ENCODE measurements at places on chromosomes 5 and 9.

DNA sequence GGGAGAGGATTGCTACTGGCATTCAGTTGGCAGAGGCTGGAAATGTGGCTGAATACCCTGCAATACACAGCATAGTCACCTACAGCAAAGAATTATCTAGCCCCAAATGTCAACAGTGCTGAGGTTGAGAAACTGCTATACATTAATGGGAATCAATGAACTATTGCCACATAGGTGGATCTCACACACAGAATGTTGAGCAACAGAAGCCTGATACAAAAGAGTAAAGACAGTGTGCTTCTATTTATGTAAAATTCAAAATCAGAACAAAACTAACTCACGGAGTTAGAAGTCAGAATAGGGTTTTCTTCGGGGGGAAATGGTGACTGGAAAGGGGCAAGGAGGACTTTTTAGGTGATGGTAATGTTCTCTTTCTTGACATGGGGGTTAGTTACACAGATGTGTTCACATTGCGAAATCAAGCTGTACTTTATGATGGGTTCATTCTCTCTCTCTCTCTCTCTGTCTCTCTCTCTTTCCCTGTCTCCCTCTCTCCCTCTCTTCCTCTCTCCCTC lies 45.7 kb upstream of the PANK3 start:
- no peak for DNase-seq

- DNase-seq: no peak
Measured at GRCh38 chr5:170769246-170769645, 14.3 kb upstream of the GABRP start.

GRCh38 chr5:161396171-161396570 lies 150.4 kb downstream of the GABRB2 start:
- no peak for DNase-seq

GRCh38 chr5:176173647-176174046 lies 64.6 kb upstream of the SIMC1 start:
- no peak for DNase-seq

DNA sequence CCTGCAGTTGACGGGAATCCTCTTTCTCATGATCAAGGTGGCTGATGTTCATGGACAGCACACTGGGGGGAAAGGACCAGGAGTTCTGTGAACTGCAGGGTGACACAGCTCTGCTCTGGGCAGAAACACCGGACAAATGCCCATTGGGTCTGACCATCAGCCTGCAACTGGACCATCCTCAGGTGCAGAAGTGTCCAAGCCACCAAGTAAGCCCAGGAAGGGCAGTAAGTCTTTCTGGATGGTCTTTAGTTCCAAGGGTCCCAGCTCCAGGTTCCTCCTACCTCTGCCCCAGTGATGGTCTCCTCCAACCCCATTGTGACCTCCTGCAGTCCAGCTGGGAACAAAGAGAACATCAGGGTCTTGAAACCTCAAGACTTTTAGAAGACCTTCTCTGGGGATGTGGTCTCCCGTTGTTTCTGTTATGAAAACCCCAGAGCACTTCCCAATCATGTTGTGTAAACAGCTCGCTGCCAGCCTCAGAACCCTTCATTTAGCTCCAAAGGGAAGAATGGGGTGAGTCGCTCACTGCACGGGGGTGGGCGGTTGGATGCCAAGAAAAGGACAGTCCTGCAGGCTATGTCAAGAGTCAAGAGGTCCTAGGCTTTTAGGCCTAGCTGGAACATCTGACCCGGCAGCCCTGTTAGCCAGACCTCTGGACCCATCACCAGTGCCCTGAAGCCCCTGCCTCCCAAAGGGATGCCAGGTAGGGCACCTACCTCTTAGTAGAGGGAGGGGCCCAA lies 41.8 kb upstream of the TCF7 start:
- no peak for DNase-seq

DNA sequence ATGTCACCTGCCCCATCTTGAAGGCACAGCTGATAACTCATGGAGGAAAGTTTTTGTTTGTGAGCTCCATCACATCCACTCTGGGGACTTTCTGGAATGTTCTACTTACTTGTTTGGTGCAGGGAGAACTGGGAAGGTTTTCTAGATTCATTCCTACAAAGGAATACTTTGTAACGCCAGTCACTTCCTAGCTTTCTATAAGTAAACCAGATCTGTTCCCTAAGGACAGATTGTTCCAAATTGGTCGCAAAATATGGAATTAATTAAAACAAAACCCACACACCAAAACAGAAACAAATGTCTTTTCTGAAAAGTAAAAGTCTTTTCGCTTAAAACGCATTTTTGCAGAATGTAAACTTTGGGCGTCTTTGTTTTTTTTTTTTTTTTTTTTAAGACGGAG lies 167.6 kb downstream of the PDZD2 start:
- DNase-seq: no peak

DNA sequence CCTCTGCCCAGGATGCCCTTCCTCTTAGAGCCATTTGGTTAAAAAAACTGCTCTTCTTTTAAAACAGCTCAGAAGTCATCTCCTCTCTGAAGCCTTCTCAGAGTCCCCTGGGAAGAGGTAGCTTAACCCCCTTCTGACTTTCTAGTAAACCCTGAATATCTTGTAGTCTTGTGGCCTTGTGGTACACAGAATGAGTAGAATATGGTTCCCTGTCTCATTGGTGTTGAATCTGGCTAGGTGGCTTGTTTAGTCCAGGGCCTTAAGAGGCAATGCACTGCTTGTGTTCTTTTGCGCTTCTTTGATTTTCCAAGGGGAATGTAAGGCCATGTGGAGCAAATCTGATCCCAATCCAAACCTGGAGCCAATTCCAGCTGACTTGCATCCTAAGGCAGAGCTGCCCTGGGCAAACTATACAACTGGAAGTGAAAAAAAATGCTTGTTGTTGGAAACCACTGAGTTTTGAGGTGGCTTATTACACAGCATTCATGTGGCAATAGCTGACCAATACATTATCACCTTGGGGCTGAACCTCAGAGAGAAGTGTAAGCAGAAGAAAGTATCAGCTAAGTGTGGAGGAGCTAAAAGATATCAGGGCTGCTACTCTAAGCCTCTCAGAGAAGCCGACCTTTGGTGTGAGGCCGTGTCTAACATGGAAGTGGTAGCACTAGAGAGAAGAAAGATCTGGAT lies 31.0 kb downstream of the ALG2 start:
- DNase-seq: no peak

DNA sequence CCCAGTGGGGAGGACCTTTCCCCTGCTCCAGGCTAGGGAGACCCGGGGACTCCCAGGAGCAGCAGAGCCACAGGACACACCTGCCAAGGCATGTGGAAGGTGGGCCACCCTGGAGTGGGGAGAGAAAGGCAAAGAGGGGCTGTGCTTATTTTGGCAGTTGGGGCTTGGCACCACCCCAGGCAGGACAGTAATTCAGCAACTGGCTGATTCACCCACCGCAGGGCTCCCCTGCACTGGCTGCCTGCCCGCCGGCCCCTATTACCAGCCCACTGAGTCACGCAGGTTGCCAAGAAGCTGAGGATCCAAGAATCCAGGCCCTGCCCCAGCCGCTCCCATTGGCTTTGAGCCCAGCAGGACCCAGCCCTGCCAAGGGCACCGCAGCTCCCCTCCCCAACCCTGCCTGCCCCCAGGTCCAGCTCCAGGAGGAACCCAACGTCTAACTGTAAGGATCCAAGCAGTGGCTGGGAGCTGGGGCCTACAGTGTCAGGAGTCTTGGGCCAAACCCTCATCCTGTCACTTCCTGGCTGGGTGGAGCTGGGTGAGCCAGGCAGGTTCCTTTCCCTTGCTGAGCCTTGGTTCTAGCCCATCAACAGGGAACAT lies 14.2 kb upstream of the RALGDS start:
- DNase-seq: peak; percentile 95

GRCh38 chr5:1278656-1279442 lies 16.0 kb downstream of the TERT start:
- DNase-seq: no peak

- DNase-seq: peak; percentile 57
Measured at GRCh38 chr5:33891788-33892619, at the start of gene ADAMTS12. TSS of gene ADAMTS12 (minus strand) at chr5:33891990. CDS start at chr5:33891856, 134 bp downstream.

GRCh38 chr5:131381777-131382176 lies 117.9 kb downstream of the CDC42SE2 start:
- no peak for DNase-seq

- no peak for DNase-seq
Measured at GRCh38 chr5:56142614-56143372, 90.3 kb downstream of the ANKRD55 start.

DNA sequence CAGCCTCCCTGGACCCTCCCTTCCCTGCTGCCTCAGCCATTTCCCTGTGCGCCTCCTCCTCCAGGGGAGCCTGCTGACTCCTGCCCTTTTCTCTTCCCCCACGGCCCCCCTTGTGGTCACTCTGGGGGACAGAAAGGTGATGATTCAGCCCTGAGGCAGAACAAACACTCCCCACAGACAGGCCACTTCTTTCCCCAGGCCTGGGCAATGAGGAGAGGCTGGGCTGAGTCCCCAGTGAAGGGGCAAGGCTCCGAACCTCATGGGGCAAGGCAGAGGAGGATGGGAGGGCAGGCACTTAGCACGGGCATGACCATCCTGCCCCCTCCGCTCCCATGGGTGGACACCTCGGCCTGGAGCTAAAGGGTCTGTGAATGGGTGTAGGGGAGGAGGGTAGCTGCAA lies 21.0 kb downstream of the CSF1R start:
- peak; percentile 45 for DNase-seq

- DNase-seq: peak; percentile 1
Measured at GRCh38 chr9:103037508-103038477, 42.7 kb downstream of the CYLC2 start.

DNA sequence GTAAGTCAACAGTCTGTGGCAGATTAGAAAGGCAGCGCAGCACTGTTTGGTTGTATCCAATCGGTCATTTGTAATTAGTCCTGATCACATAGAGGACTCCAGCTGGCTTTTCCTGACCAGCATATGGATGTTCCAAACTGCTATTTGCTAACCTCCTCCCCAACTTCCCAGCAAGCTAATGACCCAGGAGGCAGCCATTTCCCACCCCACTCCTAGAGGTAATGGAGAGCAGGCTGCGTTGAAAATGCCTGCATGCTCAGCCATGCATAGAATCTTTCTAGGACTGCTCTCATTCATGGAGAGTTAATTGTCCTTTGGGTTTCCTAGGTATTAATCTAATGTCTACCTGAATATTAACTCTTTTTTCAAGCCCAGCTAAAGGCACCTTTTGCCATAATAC lies 850.6 kb upstream of the WWC1 start:
- no peak for DNase-seq

Measured in T1000 (cell line).